Stimulated activated effector memory CD8-positive, alpha-beta T cell treated with anti-CD3 and anti-CD28 coated beads, Interleukin-12 subunit alpha, Interleukin-12 subunit beta, amount 100 ng/mL, for 72 hours (primary cell): ENCODE measurements at places on chromosomes 13 and 19.

DNA sequence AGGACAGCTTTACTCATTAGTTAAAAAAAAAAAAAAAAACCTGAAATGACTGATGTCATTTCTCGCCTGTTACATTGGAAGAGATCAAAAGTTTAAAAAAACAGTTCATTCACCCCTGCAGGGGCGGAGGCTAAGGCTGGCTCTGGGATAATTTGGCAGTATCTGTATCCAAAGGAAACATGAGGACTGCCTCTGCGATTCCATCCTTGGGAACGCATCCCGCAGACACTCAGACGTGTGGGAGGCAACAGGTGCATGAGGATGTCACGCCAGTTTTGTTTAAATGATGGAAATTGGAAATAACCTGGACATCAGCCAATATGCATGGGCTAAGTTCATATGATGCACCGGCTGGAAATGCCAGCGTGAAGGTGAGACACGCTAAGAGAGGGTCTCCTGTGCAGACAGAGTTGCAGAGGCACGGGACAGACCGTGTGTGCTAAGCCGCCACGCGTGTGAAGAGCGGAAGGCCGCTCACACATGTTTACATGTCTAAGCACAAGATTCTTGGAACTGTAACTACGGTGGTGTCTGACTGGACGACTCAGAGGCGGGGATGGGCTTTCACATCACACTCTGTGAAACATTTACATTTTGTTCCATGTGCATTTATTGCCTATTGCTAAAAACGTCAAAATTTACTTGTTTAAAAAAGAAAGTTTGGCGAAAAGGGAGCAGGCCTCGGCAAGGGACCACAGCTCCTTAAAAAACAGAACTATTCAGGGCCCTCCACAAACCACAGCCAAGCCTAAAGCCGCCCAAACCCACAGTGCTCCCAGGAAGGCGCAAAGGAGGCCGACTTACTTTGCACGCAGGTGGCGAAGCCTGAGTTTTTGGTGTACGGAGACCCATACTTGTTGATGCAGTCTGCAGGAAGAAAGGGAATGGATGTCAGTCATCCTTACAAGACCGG, 17.9 kb downstream of the GAS6 start:
- DNase-seq: no peak

DNA sequence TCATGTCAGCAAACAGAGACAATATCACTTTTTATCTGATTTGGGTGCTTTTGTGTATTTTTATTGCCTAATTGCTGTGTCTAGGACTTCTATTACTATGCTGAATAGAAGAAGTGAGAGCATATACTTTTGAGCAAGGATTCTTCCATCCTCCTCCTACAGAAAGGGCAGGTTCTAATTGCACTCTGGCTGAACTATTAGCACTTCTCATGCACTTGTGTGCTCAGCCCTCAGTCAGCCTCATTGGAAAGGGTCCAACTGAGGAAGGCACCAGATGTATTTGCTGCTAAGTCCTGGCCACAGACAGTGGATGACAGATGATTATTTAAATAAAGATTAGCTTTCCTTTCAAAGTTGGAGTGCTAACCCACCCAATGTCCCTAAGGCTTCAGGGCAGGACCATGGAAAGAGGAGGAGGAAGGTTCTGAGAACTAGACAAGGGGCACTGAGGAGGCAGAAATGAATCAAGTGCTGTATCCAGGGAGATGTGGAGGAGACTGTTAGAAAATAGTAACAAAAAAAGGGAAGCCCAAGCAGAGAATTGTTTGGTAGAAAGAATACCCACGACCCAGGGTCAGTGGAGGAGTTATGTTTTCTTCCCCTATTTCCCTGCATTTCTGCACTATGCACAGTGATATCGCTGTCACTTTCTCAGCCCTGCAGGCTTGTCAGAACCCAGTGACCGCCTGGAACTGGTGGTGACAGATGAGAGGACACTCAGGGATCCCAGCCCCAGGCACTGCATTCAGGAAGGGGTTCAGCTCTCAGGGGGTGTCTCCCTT, 8.0 kb downstream of the LILRB4 start:
- no peak for DNase-seq

DNA sequence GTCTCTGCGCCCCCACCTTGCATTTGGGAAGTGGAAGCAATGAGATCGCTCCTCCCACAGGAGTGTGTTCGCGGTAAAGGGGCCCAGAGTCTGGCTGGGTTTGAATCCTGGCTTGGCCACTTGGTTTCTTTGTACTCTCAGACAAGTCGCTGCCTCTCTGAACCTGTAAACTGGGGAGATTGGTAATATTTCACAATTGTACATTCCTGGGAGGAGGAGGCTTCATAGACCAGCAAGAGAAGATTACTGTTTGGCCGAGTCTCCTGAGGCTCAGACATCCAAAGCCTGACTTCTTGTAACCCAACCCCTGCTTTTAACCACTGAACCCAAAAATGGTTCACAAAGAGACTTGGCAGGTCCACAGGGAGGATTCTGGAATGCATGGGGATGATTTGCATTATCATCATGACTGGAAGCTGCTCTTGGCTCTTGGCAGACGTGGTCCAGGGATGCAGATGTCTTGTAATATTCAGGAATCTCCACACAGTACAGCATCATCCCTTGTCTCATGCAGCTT, 13.6 kb upstream of the STRN4 start:
- no peak for DNase-seq

DNA sequence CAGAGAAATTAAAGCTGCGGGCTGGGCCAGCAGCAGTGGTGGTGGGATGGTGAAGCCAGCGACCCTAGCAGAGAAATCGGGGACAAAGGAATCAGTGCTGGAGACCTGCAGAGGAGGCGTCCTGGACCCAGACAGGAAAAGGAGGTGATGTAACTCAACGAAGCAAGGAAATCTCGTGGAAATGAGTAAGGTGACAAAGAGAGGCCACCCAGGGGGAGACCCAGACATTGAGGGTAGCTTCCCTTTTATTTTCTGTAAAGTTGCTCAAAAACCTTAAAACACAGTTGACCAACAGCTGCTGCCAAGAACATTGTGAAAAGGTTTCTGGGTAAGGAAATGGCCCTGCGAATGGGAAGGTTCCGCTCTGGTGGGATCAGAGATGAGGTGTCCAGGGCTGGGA, 13.3 kb upstream of the RETN start:
- no peak for DNase-seq

DNA sequence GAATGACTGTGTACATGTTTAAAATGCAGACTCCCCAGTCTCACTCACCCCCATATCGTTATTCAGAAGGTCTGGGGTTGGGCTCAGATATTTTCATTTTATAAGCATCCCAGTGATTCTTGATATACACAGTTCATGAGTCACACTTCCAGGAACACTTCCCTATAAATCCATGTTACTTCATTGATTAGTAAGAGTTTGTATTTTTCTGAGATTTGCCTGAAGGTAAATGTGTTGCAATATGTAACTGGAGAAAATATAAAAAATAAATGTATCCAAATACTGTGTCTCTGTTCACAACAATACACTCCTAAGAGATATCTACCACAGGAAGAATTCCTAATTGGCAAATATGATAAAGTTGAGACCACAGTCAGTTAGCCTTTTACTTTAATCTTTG, 6.6 kb upstream of the PDX1 start:
- DNase-seq: no peak
